NCI-H510A treated with DMSO at 0.1 percent for 48 hours (cell line): ENCODE measurements at places on chromosomes 12 and 14.

GRCh38 chr12:116629480-116629879 is 70.3 kb downstream of the MAP1LC3B2 start:
- no peak for DNase-seq

DNA sequence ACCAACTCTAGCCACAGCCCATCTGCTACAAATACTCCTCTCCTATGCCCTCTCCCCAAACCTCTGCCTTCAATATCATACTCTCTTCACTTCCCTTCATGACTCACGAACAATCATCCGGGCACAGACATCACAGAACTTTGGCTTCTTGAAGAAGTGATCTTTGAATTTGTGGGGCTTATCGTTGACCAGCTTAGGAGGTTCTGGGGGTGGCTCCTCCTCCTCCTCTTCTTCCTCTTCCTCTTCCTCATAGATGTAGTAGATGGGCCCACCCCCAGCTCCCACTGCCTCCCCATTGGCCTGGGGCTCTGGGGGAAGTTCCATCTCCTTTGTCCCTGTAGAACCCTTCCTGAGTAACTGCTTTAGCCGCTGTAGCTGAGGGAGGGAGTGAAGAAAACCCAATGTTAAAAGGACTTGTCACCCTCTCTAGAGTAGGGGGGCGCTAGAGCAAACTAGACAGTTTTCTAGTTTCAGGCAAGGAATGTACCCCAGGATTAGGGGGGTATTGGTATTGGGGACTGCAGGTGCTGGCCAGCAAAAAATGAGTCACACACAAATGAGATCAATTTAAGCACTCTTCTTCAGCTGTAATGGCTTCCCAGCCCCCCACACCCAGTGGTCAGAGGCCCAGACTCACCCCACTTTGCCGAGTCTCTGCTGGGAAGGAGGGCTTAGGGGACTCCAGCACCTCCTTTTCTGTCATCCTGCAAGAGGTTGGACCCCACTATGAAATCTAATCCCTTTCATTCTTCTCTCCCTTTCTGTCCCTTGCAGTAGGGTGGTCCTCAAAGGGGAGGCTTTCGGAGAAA is 1.8 kb downstream of the STAC3 start:
- no peak for DNase-seq

DNA sequence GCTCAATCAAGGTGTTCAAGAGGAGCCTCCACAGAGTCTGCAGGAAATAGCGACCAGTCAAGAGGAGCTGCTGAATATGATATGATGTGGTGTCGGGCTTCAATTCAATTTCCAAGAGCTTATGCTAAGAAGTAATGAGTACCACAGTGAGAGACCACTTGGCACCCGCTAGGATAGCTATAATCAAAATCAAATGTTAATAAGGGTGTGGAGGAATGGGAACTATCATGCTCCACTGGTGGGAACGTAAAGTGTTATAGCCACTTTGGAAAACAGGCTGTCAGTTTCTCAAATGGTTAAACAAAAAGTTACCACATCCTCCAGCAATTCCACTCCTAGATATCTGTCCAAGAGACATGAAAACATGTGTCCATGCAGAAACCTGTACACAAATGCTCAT is 6.7 kb downstream of the POLR3B start:
- no peak for DNase-seq

GRCh38 chr14:100117633-100118395 is 41.6 kb downstream of the DEGS2 start:
- peak; percentile 45 for DNase-seq

DNA sequence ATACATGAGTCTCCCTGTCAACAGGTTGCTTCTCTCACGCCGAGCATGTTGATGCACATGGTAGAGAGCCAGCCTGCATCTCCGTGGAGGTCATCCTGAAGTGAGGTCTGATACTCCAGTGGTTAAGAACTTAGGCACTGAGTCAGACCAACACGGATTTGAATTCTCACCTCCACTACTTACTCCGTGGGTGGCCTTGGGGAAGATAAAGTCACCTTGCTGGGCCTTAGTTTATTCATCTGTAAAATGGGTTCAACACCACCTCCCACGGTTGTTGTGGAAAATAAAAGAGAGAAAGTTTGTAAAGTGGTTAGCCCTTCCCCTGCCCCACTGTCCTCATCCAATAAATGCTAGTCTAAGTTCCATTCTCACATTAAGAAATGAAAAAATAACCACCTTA is 408.9 kb downstream of the MED13L start:
- no peak for DNase-seq

GRCh38 chr14:72636871-72637270 is 257.0 kb downstream of the DPF3 start:
- DNase-seq: no peak

- no peak for DNase-seq
These were observed 19.8 kb upstream of the CATSPERB start for GRCh38 chr14:91751719-91752118.

- no peak for DNase-seq
These were observed 116.4 kb downstream of the EML1 start for GRCh38 chr14:99909513-99910064.

DNA sequence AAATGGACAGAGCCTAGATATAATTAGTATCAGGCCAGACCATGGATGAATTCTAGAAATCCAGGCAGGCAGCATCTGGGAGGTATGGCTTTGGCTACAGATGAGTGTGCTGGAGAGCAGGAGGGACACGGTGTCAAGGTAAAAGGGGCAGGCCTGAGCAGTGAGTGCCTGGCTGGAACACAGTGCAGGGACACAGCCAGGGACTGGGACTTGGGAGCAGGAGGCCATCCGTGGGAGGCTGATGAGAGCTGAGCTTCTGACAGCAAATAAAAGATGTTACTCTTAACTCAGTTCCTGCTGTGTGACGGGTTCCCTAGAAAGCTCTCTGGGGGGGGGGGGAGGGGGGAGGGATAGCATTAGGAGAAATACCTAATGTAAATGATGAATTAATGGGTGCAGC is 13.6 kb upstream of the LGALS3 start:
- DNase-seq: no peak

GRCh38 chr12:13002301-13003097 is 2.4 kb upstream of the HEBP1 start:
- no peak for DNase-seq

GRCh38 chr12:125685915-125686314 is 620.7 kb downstream of the AACS start:
- DNase-seq: no peak

DNA sequence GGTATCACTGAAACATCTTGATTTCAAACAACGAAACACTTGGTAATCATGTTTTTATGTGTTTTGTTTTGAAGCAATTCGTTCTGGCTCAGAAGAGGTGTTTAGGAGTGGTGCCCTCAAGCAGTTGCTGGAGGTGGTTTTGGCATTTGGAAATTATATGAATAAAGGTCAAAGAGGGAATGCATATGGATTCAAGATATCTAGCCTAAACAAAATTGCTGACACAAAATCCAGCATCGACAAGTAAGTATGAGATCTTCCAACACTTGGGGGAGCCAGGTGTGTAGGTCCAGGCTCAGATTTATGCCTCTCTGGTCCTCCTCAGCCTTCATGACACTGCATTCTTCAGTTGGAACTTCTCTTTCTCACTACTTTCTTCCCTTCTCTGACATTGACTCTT is 110.1 kb downstream of the GPR135 start:
- no peak for DNase-seq

- DNase-seq: no peak
These were observed 263.8 kb upstream of the DIO2 start for GRCh38 chr14:80475074-80475473.

GRCh38 chr12:1796515-1797010 is 23.8 kb upstream of the LRTM2 start:
- DNase-seq: no peak

DNA sequence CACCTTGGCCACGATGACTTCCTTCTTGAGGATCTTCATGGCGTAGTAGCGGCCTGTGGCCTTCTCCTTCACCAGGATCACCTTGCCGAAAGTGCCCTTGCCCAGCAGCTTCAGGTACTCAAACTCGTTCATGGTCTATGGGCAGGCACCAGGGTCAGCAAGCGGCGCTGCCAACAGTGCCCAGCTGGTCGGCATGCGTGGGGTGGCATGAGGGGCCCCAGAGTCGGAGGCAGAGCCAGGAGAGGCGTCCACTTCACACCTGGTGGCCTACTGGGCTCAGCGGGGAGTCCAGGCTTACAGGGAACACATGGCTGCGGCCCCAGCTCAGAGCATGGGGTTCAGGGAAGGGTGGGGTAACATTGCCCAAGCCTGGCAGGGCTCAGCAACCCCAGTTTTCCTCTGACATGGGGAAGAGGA is 20.5 kb downstream of the AKT1 start:
- no peak for DNase-seq

DNA sequence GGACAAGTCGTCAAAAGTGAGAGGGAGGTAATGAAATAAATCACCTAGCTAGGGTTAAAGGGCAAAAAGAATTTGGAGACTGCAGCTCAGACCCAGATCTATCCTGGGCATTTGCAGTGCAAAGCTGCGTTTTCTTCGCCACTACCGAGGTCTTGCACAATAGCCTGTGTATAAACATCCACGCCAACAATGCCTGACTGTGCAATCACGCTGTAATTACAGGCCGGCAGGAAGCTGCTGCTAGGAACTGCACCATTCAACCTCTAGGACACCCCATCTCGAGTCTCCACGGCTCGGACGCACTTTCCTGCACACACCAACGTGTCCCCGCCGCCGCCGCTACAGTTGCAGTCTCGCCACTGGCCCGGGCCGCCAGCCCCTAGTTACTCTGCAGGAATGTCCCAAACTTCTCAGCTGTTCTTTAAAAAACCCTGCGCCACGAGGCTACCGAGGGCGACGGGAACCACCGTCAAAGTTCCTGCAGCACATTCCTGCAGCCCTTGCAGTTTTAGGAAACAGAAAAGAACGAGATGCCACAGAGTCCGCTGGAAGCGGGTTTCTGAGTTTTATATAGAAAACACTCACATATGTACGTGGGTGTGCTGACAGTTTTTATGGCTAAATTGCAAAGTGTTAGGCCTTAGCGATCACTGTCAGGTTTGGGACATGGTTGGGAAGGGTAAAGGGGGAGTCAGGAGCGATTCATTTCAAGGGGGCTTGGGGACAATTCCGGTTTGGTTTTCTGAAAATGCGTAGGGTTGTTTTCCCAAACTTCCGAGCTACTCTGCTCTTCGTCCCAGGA is 65.6 kb upstream of the PTGR2 start:
- peak; percentile 33 for DNase-seq

- no peak for DNase-seq
These were observed 5.8 kb downstream of the NID2 start for GRCh38 chr14:52063052-52063462.

DNA sequence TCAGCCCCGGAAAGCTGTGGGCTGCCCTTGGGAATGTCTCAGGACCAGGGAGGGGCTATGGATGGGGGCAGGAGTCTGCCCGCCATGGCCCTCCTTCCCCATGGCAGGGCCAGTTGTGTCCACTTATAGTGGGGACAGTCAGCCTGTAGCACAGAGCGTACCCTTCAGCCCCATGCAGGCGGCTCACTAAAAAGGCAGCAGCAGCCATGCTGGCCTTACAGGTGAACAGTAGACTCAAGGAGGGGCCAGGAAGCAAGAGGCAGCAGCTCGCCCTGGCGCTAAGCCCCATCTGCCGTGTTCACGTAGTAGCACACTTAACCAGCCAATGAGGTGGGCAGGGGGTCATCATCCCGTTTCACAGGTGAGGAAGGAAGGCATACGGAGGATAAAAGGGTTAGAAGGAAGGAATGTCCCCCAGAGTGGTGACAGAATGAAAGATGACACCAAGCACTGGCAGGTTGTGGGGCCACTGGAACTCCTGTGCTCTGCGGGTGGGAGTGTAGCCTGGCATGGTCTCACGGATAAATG is 52.7 kb downstream of the FAM222A start:
- DNase-seq: no peak

- DNase-seq: no peak
These were observed 409.7 kb downstream of the VRK1 start for GRCh38 chr14:97206916-97207315.

DNA sequence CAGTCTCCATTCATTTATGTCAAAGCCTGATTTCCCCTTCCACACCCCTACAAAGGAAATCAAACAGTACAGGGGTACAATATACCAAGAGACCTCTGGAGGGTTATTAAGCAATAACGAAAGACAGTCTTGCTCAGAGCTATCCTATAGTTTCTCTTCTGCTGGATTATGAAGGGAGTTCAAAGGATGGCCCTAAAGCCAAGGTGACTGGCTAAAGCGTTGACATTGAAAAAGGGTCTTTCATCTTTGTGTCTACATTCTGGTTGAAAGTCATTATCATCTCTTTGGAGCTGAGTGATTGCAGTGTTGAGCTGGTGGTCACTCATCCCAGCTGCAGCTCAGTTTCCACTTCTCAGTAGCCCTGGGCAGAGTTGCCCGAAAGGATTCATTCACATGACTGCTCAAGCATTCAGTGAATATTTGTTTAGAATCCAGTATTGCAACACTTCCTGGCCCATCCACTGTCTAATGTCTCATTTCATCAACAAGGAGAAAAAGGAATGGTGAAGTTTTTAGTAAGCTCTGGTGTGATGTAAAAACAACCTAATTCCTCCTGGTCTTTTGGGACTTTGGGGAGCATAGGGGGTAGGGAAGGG is 19.2 kb upstream of the TBX5 start:
- DNase-seq: peak; percentile 79

- DNase-seq: peak; percentile 40
These were observed 105.2 kb upstream of the SYT1 start for GRCh38 chr12:78759367-78759766.

DNA sequence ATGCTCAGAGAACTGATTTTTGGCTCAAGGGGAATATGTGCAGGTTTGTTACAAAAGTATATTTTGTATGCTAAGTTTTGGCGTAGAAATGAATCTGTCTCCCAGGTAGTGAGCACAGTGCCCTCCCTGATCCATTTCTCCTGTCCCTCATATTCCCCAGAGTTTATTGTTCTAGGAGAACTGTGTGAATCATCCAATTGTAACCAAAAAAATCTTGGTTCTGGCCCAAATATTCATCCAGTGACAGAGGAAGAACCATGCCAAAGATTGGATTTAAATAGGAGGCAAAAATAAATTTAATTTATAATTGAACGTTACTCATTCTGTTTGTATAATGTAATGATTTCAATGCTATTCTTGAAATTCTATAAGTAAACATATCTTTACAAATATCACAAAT is 4.8 kb downstream of the CATSPERB start:
- no peak for DNase-seq

DNA sequence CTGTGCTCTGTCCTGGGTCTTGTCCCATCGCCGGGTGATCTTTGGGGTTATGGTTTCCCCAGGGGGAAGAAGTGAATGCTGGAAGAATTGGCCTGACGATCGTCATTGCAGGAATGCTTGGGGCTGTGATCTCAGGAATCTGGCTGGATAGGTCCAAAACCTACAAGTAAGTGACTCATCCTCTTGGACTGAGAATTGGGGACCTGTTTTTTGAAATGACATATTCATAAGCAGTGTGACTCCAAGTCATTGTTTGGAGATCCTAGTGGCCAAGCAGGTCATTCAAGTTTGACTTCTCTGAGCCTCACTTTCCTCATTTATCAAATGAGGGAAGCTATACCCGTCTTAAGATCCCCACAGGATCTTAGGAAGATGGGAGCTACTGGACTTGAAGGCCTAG is 25.8 kb downstream of the ERG28 start:
- no peak for DNase-seq

DNA sequence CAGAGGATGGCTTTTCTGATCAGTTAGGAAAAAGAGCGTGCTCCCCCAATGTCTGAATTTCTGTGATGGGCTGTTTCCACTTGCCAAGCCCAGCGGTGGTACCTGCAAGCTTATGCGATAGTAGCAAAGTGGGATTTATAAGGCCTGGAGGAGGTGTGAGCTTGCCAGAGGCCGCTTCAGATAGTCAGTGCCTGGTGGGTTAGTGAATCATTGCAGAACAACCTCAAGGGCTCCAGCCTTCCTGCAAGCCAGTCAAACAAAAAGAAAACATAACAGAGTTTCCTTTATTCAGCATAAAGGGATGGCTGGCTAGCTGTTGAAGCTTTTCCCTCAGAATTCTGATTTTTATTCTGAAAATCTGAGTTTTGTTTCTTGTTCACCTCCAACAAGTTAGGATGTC is 7.6 kb upstream of the BMP4 start:
- no peak for DNase-seq
